ENCODE measurements at places on chromosomes 7 and 10.

- DNase-seq, result no peak
Measured at GRCh38 chr10:60040014-60040662, 133.8 kb upstream of the CCDC6 start.

GRCh38 chr10:72334196-72334824, 20.4 kb downstream of the DNAJB12 start:
- no peak for DNase-seq

GRCh38 chr7:47534322-47535034, 47.4 kb downstream of the TNS3 start:
- DNase-seq, result no peak

- no peak for DNase-seq
Measured at GRCh38 chr10:96416643-96417042, 57.8 kb upstream of the OPALIN start.

GRCh38 chr10:88271761-88272543, 311.2 kb downstream of the RNLS start:
- DNase-seq, result no peak

- no peak for DNase-seq
Measured at GRCh38 chr7:25308246-25308645, 80.0 kb upstream of the NPVF start.

DNA sequence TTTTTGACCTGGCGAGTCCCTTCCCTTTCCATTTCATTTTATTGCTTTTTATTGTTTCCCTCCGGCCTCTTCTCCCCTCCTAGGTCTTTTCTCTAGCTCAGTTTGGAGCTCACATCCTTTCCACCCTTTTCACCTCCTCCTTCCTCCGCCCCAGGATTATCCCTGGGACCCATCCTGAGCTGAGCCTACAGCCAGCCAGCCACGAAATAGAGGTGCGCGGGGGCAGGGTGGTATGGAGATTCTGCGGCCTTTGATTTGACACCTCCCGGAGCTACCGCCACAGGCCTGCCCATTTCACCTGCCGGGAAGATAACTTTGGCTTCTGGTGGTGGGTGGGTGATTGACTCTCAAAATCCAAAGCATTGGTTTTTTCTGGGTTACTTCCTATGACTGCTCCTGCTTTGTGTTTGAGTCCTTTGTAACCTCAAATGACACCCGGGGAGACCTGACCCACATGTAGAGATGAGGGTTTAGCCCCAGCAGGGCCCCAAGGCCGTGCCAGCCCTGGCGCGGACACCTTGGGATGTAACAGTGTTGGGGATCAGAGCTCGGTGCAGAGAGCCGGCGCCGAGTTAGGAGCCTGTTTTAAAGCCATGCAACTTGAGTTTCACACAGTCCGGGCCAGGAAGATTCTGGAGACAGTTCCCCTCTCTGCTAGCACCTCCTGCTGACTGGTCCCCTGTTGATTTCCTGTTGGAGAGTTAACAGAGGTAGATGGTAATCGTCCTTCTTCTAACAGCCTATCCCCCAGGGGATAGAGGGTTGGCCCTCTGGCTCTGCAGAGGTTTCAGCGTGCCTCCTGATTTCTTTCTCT, 1.5 kb downstream of the DUSP5 start:
- DNase-seq, result no peak

DNA sequence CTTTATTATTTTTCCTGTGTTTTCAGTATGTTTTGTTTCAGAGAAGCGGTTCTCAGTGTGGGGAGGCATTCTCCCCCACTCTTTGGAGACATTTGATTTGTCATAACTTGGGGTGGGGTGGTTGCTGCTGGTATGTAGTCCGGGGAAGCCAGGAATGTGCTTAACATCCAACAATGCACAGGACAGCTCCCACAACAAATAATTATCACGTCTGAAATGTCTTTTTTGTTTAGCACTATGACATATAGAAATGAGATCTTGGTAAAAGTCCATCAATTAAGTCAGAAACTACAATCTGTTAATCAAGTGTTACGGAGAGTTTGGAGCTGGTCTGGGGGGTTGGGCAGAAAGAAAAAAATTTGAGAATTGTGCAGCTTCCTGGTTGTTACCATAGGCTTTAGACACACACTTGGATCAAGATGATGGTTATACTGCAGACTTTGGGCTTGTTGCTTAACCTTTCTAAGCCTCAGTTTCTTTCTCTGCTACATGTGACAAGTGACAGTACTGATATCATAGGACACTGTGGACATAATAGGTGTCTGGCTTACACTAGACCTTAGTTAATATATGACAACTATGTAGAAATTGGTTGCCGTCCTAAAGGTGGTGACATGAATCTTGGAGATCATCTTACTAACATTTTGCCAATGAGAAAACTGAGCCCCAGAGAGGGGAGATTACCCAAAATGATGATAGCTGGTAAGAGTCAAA, 113.7 kb downstream of the LRMDA start:
- DNase-seq, result no peak

GRCh38 chr10:75428434-75429158, 2.8 kb upstream of the LRMDA start:
- no peak for DNase-seq

DNA sequence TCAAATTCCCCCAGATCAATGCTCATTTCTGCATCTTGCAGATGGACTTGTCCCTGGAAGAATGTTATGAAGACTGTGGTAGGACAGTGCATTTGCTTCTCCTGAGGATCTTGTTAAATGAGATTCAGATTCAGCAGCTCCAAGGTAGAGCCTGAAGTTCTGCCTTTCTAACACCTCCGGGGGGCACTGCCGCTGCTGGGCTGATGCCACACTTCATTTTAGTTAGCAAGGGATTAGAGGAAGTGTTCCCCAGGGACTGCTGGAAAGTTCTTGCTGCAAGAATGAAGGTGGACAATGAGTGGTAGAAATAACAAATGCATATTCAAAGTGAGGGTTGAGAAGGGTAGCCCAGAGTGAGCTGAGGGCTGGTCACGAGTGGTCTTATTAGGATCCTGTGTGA, 434.3 kb upstream of the AKR1E2 start:
- DNase-seq, result no peak

DNA sequence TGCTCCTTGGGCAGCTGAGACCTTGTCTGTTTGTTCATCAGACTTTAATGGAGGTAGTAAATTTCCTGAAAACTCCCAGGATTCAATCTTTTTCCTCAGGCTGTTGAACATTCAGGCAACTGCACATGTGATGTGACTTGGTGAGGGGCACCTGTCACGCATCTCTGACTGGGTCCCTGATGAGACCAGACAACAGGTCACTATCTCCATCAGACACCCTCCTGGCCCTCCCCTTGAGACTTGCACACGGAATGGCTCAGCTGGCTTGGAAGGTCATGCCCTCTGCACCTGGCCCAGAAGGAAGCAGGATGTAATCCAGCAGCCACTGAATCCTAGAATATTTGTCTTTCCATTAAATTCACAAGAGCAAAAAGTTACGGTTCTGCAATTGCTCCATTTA, 15.9 kb downstream of the AQP1 start:
- no peak for DNase-seq

DNA sequence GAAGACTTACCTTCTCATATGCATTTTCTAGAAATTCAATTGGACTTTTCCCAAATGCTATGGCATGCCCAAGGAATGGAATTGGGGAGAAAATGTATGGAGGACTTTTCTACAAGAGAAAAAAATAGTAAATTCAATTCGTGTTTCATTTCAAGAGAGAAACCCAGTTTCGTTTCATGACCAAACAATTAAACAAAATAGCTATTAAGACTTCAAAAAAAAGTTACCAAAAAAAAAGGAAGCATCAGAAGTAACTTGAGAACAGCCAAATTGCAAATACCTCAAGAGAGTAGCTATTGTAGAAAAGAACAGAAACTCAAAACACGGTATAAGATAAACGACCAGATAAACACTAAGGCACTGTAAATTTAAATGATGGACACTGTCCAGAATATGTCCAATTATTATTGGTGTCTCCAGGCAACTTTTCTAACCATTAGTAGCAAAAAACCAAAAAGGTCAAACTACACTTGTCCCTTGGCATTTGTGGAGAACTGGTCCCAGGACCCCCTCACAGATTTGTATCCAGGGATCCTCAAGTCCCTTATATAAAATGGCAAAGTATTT, 2.4 kb downstream of the CYP51A1 start:
- no peak for DNase-seq

GRCh38 chr10:133442967-133443924, 10.5 kb upstream of the SCART1 start:
- DNase-seq, result no peak

DNA sequence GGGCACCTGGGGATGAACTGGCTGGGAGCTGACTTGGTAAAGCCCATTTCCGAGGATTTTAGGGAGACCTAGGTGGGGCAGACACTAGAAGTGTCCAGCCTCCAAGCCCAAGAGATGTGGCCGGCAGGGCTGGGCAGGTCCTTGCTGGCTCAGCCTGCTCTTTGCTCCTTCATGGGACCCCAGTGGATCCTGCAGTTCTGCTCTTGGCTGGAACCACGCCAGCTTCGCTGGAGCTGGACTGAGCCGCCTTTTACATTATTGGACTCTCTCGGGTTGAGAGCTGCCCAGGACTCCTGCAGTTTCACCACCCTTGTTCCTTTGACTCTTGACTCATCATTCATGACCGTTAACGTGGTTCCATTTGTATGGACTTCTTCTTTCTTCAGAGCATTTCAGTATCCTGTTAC, 5.7 kb downstream of the PPIF start:
- no peak for DNase-seq

- no peak for DNase-seq
Measured at GRCh38 chr7:2876031-2876731, 32.1 kb upstream of the GNA12 start.

DNA sequence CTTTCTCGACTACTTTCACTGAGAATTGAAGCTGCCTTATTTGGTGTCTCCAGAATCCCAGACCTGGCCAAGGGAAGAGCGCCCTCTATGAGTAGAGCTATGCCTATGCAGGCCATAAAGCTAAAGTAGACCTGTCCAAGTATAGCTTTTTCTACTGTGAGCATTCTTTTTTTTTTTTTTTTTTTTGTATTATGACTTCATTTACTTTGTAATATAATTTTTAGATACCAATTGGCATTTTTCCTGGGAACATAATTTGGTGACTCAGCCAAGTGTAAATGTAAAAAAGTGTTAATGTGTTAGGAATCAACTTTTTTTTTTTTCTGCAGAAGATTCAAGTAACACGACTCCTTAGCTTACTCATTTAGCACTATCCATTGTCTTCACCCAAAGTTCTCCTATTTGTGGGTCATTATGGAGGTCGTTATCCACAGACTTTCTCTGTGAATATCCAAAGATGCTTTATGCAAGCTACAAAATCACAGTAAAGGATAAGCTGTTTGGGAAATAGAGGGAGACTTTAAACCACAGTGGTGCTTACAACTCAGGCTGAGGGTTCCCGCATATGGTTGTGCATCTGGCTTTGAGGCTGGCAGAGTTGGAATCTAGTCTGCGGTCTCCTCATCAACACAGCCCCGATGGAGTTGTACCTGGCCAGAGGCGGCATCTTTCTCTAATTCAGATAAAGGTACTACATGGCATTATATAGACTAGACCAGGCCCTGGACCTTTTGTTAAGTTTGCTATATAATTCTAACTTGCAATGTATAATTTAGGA, 1040.2 kb upstream of the SORCS1 start:
- DNase-seq, result no peak

GRCh38 chr7:28835800-28836199, 122.3 kb downstream of the TRIL start:
- no peak for DNase-seq

DNA sequence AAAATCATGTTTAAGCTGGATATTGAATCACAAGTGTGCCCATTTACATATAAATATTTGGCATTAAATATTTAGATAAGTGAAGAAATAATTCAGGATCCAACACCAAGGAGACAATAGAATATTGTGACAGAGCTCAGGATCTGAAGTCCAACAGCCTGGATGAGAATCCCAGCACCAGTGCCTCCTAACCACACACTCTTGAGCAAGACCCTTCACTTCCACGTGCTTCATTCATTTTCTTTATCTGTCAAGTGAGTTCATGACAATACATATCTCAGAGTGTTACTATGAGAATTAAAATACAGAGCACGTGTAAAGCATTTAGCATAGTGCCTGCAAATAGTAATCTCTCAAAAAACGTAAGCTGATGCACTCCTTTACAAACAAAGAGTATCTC, 78.4 kb upstream of the IKZF1 start:
- no peak for DNase-seq

DNA sequence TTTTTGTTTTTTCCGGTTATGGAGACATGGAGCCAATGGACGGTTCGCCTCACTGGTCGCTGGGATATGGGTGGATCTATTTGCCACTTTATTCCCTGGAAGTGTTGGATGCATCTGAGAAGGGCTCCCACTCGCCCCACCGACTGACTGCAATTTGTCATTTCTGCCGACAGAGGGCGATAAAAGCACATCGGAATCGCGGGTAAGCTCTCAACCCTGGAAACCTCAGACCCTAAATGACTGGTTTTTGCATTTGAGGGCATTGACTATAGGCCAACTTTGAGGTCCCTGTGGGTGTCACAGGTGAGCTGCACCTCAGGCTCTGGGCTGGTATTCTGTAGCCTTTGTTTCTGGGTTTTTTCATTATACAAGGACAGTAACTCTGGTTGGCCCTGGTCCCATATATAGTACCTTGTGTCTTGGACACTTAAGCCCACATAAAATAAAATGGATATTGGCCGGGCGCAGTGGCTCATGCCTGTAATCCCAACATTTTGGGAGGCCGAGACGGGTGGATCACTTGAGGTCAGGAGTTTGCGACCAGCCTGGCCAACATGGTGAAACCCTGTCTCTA, 11.9 kb upstream of the OPALIN start:
- DNase-seq, result peak; percentile 20

DNA sequence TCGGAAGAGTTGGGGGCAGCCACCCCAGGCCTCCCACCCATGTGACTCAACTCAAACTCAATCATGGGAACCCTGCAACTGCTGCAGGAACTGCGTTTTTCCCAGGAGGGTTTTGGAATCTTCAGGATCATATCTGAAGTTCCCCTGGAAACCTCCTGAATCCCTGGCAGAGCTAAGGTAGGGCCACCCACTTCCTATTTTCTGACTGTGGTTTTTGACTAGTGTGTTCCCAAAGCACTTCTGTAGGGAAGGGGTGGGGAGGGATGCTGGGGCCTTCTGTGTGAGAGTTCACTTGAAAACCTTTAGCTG, 127.6 kb upstream of the UNC5B start:
- no peak for DNase-seq

- DNase-seq, result no peak
Measured at GRCh38 chr10:128277267-128277840, 151.1 kb upstream of the MKI67 start.

DNA sequence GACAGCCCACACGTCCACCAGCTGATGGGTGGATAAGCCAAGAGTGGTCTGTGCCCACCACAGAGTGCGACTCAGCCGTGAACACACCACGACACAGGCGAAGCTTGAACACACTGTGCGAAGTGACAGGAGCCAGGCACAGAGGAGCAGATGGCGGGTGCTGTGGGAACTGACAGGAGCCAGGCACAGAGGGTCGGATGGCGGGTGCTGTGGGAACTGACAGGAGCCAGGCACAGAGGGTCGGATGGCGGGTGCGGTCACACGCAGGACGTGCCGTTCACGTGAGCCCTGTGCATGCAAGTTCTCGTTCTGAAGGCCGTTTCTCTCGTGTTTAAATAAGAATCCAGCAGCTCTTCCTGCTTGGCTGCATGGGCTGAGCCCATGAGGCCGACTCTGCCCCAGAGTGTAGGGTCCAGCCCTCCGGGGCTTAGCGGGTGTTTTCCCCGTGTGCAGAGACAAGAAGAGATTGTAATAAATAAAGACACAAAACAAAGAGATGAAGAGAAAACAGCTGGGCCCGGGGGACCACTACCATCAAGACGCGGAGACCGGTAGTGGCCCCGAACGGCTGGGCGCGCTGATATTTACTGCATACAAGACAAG, 5.9 kb upstream of the ADAP1 start:
- DNase-seq, result no peak
